ENCODE measurements at places on chromosomes 16 and 17.

DNA sequence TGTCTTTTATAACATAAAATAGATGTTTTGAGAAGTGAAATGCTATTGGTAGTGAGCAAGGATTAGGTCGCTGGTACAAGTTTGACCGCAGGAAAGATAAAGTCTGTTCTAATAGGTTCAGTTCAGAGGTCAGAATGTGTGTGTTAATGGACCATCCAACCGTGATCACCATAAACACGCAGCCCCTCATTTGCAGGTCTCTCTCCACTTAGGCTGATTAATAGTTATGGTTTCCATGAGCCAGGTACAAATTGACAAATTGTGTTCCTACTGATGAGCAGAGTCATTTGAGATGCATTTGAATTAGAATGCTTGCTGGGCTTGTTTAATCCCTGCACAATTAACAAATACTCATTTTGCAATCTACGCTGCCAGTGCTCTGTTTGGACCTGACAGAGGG lies 318.1 kb upstream of the GOT2 start:
- no peak for DNase-seq

- peak; percentile 74 for DNase-seq
Observed at GRCh38 chr17:67629971-67630320, 87.8 kb upstream of the NOL11 start.

GRCh38 chr16:2079311-2079800 lies 31.6 kb downstream of the TSC2 start:
- DNase-seq, result no peak

DNA sequence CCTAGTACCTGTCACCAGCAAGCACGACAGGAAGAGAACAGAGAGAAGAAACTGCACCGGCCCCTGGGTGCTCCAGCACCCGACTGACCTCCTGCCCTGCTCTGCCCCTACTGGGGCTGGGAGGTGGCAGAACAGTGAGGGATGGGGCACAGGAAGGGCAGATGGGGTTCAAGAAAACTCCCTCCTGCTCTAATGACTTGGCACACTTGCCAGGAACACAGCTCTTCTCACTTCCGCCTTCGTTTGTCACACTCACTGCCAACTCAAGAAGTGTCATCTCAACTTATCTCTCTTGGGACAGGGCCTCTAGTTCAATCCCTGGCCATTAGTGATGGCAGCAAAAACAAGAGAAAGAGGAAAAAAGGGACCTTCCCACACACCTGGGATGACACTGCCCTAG lies 42.7 kb upstream of the ICAM2 start:
- no peak for DNase-seq

DNA sequence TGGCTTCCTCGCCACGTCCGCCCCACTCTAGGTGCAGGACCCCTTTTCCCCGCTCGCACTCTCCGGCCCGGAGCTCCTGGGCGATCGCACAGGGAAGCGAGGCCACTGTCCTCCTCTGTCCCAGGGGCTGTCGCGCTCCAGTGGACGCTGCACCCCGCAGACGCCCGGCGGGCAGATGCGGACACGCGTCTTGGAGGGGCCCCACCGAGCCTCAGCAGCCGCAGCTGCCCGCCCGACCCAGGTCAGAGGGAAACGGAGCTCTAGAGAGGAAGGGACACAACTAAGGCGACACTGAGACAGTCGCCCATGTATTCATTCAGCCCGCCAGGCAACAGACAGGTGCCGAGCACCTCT lies 726 bp upstream of the SLC13A5 start:
- no peak for DNase-seq

- no peak for DNase-seq
Observed at GRCh38 chr17:50917418-50917743, 51.2 kb upstream of the TOB1 start.

DNA sequence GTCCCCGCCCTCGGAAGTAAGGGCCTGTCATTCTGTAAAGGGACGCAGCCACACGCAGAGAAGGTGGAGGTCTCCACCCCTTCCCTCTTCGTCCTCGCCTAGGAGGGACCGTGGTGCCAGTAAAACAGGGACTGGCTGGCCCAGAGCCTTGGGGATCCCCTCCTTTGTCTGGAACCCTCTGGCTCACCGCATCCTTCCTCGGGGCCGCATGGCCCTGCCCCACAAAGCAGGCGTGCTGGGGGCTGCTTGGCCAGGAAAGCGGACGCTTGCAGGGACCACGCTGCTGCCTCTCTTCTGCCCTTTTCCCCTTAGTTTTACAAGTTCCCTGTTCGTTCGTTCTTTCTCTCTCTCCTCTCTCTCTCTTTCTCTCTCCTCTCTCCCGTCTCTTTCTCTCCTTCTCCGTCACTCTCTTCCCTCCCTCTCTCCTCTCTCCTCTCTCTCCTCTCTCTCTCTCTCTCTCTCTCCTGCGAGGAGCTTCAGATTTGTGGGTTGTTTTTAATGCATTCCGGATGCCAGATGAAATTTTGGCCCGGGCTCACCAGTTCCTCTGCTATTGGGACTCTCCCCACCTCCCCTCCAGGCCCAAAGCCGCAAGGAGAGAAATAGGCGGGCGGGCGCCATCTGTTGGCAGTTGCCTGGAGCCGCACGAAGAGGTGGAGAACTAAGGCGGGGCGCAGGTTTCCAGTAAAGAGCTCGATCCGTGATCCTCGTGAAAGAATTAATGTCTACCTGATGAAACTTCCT lies 35.1 kb upstream of the CDRT4 start:
- peak; percentile 83 for DNase-seq

DNA sequence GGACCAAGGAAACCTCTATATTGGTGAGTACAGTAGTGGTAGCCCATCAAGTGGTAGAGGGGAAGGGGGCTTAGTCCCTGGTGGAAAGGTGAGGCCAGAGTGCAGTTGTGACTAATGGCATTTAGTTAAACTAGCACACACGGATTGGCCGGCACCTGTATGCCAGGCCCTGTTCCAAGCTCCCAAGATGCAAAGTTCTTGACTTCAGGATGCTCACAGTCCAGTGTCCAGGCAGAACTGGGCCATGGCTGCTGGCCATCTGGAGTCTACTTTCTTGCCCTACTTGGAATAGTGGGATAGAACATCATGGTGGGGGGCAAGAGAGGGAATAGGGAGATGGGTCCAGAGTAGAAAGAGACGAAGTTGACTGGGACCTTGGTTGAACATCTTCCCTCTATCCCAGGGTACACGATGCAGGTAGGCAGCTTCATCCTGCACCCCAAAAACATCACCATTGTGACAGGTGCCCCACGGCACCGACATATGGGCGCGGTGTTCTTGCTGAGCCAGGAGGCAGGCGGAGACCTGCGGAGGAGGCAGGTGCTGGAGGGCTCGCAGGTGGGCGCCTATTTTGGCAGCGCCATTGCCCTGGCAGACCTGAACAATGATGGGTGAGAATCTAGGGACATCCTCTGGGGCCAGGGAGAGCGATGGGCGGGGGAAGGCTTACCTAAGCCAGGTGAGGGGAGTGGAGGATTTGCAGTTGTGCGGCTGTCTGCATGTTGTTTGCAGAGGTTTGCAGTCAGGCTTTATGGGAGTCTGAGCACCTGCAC lies 15.2 kb downstream of the ITGA3 start:
- DNase-seq, result no peak

DNA sequence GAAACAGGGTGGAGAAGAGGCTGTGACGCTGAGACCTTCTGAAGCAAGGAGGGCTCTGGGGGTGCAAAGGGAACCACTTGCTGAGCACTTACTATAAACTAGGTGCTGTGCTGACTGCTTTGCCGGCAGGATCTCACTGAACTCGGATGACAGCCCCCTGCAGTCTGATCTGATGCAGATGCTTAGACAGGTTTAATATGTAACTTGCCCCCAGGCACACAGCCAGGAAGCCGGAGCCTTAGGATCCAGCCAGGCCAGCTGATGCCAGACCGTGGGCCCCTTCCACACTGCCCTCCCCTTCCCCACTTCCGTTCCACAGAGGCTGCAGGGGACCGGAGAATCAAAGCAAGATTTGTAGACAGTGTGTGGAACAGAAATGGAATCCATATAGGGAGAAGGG lies 23.1 kb downstream of the SPACA3 start:
- no peak for DNase-seq

- no peak for DNase-seq
Observed at GRCh38 chr17:62094175-62094574, 29.1 kb upstream of the MED13 start.

- DNase-seq, result no peak
Observed at GRCh38 chr16:1538804-1539520, 5.5 kb downstream of the TMEM204 start.

DNA sequence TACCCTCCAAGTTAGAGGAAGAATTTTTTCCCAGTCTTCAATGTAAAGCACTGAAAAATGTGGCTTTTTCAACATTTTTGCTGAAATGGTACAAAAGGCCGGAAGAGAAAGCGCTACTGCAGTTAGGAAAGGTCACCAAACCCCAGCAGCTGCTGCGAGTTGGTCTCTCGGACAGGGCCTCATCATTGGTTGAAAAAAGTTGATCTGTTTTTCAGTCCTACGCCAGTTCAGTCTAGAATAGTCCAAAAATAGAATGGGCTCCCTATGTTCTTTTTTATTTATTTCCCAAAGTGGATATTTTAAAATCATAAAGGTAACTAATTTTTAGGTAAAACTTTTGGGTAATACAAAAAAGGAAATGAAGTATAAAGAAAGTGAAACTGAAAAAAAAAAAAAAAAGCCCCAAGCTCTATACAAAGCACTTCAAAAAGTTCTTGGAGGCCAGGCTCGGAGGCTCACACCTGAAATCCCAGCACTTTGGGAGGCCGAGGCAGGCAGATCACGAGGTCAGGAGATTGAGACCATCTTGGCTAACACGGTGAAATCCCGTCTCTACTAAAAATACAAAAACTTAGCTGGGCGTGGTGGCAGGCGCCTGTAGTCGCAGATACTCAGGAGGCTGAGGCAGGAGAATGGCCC lies 17.4 kb downstream of the ADAP2 start:
- no peak for DNase-seq

DNA sequence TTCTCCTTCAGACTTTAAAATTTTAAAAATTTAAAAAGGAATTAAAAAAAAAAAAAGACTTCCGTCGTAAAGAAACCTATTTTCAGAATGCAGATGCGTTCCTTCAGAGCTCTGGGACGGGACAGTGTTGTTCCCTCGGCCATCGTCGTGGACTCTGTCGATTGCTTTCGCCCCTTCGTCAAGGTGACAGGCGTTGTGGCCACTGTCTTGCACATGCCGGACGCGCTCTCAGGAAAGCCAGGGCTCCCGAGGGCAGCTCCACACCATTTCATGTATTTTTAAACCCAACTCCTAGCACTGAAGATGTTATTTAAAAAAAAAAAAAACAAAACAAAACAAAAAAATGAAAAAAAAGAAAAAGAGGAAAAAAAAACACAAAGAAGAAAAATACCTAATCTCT lies 22.3 kb downstream of the TMC6 start:
- no peak for DNase-seq

GRCh38 chr16:70653406-70653805 lies 7.0 kb downstream of the IL34 start:
- DNase-seq, result no peak

DNA sequence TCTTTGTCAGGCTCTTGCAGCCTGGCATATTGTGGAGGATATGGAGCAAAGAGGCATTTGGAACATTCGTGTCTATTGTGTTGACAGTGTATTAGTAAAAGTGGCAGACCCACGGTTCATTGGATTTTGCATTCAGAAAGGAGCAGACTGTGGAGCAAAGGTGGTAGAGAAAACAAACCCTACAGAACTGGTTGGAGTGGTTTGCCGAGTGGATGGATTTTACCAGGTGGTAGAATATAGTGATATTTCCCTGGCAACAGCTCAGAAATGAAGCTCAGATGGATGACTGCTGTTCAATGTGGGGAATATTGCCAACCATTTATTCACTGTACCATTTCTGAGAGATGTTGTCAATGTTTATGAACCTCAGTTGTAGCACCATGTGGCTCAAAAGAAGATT lies 44.5 kb downstream of the EFCAB13 start:
- no peak for DNase-seq

DNA sequence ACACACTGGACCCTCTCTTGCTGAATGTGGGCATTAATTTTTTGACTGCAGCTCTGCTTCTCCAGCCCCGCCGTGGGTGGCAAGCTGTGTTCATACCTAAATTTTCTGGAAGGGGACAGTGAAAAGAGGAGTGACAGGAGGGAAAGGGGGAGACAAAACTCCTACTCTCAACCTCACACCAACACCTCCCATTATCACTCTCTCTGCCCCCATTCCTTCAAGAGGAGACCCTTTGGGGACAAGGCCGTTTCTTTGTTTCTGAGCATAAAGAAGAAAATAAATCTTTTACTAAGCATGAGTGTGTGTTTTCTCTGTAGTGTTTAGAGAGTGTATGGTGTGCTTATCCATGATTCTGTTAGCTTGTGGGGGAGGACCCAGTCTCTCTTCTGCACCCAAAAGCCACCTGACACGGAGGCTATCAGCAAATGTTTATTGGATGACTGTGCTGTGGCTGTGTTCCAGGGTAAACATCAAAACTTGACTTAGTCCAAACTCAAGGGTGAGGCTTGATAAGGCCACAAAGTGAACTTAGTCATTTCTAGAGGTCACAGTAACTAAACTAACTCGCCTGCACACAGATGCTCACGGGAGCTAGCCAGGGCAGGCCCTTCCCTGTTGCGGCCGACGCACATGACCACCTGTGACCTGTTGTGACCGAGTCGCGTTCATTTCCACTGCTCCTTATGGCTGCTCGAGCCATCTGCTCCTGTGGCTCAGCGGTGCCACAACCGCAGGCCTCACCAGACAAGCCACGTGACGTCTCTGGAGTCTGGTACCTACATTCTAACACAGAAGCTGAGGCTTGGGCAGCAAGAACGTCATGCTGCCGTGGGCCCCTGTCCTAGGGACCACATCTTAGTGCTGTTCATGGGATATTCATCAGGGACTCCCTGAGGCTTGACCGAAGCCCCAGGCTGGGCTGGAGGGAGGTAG lies 9.8 kb upstream of the MED11 start:
- no peak for DNase-seq

DNA sequence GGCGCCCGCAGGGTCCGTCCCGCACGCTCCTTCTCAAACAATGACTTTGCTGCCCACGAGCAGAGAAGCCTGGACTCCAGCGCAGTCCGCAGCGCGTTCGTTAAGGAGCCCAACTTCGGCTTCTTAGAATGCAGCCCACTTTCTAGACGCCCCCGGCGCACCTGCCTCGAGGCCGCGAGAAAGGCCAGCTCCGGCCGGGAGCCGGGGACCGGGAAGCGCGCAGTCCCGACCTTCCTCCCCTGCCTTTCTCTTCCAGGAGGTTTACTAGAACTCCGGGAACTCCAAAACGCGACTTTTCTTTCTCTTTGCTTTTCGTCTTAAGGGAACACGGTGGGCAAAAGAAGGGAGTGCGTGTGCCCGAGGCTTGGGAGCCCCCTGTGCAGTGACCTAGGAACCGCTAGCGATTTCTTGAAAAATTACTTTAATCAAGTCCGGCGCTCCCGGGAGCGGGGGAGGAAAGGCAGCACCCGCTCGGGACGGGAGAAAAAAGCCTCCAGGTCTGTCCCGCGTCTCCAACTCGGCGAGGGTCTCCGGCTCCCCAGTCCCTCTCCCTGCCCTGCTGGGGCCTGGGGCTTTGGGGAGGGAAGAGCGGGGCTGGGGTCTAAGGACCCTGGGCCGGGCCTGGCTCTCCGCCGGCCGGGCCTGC lies 2.6 kb downstream of the HNF1B start:
- DNase-seq, result peak; percentile 47

DNA sequence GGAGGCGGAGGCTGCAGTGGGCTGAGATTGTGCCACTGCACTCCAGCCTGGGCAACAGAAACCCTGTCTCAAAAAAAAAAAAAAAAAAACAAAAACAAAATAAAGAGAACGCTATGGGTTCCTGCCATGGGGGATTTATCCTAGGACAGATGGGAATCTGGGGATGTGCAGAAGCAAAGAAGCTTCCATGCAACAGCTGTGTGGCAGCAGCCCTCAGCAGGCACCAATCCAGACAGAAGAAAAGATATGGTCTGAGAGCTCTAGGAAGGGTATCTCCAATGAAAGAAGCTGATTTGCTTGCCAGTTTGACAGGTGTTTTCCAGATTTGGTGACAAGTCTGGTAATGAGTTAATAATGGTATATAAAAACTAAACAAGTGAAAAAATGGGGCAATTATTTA lies 11.6 kb downstream of the MYO19 start:
- no peak for DNase-seq
